ENCODE measurements at places on chromosomes 5 and 9.

DNA sequence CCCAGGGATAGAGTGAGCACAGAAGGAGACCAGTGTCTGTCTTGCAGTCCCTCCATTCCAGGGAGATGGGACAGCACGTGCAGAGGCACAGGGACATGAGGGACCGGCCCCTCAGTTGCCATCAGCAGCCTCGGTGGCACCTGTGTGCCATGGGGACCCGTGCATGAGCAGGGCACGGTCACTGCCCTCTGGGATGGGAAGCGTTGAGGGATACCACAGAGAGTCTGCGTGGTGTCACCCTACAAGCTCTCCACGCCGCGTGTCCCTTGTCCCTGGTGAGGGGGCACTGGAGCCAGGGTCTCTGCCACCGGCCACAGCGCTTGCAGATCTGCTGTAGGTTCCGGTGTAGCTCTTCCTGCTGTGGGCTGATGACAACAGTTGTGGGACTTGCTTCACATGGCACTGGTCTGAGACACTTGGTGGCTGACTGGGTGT lies 108.1 kb downstream of the CACNA1B start:
- no peak for DNase-seq

GRCh38 chr5:73797132-73797510 lies 171.1 kb downstream of the ARHGEF28 start:
- no peak for DNase-seq

GRCh38 chr5:110362261-110362660 lies 364.2 kb downstream of the TMEM232 start:
- no peak for DNase-seq

DNA sequence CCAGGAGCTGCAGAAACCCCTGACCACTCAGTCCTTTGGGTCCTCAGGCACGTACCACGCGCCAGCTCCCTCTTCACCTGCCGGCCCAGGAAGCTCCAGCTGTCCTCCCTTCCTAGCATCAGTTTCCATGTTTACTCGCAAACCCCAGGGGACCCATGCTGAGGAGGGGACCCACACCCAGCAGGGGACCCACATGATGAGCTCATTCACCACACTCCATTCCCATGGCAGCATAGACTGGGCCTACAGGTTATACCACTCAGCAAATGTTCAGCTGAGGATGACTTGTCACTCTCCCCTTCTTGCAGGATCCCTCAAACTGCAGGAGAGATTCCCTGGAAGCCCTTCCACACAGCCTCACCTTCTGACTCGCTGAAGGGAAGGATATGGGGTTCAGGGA lies 73.5 kb upstream of the GALNT10 start:
- no peak for DNase-seq

- DNase-seq = no peak
Measured at GRCh38 chr5:71658916-71659662, 60.0 kb upstream of the CARTPT start.

- DNase-seq = peak; percentile 68
Measured at GRCh38 chr9:136664000-136664915, 1.5 kb downstream of the EGFL7 start.

All from CMK (cell line).